ENCODE measurements at places on chromosomes 16 and 17.

GRCh38 chr16:23827057-23827456 lies 8.7 kb upstream of the PRKCB start:
- DNase-seq = no peak

- no peak for DNase-seq
These were observed 6.5 kb downstream of the SNRNP25 start for GRCh38 chr16:60166-60565.

- no peak for DNase-seq
These were observed 21.9 kb upstream of the CDH5 start for GRCh38 chr16:66344533-66345145.

- no peak for DNase-seq
These were observed 2.3 kb upstream of the SCRN2 start for GRCh38 chr17:47843391-47843730.

DNA sequence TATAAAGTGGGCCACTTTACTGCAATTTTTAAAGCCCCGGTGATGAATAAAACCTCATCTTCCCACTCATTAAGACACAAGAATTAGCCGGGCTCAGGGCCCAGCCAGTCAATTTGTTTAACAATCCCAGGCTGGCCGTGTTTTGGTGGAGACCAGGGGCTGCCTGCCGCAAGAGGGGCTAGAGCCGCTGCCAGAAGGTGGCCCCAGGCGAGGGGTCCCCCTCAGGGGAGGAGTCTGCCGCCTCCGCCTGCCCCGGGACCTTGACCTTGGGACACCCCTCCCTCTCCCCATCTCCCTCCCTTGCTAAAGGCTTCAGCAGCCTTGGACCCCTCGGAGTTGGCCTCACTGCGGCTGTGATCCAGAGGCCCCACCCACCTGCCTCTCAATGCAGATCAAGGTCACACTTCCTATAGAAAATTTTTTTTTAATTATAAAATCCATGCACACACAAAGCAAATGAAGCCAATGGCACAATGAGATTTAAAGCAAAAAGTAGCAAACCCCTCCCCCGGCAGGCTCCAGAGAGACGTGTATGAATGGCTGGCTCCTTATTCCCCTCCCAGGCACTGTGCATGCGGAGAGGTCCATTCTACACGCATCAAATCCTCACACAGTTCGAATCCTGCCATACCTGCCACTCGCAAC lies 23.0 kb upstream of the SLC38A10 start:
- no peak for DNase-seq

DNA sequence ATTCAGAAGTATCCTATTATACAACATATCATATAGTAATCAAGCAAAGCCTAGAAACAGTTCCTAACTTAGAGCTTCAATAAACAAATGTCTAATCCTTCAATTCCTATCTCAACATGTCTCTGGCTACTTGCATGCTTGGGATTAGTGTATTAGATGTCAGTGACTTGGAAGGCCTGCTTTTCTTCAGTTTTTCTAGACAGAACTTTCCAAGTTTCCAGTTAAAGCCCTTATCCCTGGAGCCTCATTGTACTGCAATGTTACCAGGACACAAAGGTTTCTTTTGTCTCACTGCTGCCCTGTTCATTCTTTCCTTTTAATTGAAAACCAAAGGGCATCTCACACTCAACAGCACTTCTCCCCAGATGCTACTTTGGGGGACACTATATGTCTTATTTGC lies 16.5 kb downstream of the PSME3IP1 start:
- no peak for DNase-seq

GRCh38 chr16:27583634-27584033 lies 33.7 kb downstream of the KATNIP start:
- no peak for DNase-seq

DNA sequence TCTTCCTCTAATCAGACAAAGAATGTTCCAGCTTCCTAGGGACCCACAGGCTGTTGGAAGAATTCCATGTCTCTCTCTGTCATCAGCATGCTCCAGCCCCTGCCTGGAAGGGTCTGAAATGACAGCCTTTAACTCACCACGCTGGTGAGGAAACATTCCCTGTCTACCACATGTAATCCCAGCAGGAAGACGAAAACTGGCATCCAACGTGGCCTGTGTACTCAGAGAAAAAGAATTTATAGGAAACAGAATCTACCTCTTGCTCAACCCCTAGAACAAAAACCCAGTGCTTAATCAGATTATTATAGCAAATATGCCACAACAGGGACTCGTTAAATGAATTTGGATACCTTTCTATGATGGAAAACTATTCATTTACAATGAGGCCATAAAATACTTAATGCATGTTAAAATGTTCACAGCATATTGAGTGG lies 147.3 kb upstream of the FOXF1 start:
- DNase-seq = no peak

- no peak for DNase-seq
These were observed 6.5 kb upstream of the KLHL36 start for GRCh38 chr16:84641643-84642358.

GRCh38 chr17:15123593-15124263 lies 141.4 kb downstream of the PMP22 start:
- no peak for DNase-seq

- DNase-seq = no peak
These were observed 1.3 kb downstream of the TUBB3 start for GRCh38 chr16:89924297-89924924.

DNA sequence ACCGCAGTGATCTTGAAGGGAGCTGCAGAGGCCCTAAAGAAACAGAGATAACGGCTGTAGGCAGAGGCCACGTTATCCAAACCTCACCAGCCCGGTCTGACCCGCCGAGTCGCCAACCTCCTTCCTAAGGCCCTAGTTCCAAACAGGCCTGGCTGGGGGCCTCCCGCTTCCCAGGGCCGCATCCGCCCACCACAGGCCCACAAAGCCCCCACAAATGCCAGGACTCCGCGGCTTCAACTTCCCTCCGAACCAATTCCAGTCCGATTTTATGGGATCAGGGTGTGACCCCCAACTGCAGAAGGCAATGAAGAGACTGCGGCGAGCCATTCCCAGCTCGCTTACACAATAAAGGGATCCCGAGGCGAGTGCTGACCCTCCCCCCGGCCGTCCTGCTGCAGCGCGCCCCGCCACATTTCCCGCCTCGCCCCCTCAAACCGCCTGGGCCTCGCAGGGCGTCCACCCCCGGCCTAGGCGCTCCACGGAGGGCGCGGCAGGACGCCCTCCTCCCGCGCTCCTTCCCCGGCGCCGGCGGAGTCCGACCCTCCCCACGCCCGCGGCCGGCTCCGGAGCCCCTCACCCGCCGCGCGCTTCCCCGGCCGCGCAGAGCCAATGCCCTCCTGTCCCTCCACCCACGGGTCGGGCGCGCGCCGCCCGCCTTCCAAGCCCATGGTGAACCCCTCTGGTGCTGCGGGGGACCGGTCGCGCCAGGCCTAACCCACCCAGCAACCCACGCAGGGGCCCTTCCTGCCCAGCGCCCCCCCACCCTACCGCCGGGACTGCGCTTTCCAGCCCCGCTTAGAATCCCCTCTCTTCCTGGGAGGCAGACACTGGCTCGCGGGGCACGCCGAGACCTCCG lies 926 bp downstream of the MYH10 start:
- no peak for DNase-seq

DNA sequence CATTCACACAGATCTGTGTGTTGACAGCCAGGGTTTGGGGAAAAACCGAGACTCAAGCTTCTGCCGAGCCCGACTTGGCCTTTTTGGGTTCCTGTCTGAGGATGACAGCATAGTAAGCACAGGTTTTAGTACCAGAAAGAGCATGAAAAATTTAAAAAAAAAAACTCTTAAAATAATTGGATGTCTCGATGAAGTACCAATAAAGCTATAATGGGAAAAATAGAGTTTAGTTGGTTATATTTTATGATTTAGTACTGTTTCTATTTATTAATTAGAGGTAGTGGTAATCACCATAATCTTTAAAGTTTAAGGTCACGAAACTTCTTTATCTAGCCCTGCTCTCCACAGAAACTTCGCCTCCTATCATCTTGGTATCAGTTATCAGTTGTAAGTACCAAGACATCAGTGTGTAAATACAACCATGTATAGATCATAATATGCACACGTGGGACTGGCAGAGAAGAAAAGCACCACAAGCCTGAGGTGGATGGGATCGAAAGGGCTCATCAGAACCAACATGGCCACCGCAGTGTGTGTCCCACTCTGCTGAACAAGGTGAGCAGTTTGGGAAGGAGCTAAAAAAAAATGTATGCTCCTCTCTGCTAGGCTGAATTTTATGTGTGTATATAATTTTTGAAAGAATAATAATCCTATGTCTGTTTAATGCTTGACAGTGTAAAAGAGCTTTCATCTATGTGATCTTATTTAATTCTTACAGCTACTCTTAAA lies 14.4 kb upstream of the EEF2K start:
- DNase-seq = no peak

GRCh38 chr16:47026947-47027346 lies 53.5 kb upstream of the DNAJA2 start:
- DNase-seq = no peak

DNA sequence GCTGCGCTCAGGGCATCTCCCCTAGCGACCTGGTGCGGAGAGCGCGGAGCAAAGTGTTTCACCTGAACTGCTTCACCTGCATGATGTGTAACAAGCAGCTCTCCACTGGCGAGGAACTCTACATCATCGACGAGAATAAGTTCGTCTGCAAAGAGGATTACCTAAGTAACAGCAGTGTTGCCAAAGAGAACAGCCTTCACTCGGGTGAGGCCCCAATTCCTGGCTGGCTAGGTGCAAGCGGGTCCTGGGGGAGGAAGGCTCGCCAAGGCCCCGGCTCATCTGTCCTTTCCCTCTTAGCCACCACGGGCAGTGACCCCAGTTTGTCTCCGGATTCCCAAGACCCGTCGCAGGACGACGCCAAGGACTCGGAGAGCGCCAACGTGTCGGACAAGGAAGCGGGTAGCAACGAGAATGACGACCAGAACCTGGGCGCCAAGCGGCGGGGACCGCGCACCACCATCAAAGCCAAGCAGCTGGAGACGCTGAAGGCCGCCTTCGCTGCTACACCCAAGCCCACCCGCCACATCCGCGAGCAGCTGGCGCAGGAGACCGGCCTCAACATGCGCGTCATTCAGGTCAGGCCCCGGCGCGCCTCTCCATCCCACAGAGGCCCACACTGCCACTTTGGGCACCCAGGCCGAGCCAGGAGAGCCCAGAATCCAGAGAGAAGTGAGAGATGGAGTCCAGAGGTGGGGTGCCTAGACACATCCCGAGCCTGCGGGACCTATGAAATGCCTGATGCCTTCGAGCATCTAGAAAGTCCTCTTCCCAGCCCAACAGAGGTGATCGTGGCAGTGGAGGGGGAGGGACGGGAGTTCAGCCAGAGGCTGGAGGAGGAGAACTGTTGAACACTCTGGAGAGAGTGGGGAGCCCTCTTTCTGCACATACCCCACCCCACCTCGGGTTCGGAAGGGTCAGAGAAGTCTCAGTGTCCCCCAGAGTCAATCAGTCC lies 3.3 kb downstream of the LHX1 start:
- DNase-seq = no peak

DNA sequence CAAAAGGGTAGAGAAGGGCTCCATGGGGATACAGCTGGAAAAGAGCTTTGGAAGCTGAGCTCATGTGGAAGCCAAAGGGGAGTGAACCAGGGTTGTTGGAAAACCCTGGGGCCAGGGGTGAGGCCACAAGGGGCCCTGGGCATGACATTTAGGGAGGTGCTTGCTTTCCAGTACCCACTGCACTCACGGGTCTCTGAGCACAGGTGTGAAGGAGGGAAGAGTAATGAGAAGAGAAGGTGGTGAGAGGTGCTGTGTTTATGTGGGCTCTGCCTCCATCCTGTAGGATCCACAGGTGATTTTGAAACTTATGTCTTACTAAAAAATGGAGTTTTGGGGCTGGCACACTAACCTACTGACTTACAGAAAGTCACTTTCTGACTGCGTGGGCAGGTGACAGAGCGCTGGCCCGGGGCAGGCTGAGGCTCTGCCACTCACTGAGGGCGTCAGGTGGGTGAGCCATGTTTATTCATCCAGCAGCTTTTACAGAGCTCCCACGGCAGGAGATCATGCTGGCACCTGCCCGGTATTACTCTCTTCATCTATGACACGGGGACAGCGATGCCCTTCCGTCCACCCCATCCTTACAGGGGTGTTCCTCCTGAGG lies 18.9 kb downstream of the KSR1 start:
- no peak for DNase-seq

All from breast epithelium (tissue), 4 donors.